ENCODE measurements at places on chromosomes 4 and X. TPM values are rescaled to one million over a fixed set of nuclear protein-coding genes. Genes with fewer than 3 reads are reported as not detected.

DNA sequence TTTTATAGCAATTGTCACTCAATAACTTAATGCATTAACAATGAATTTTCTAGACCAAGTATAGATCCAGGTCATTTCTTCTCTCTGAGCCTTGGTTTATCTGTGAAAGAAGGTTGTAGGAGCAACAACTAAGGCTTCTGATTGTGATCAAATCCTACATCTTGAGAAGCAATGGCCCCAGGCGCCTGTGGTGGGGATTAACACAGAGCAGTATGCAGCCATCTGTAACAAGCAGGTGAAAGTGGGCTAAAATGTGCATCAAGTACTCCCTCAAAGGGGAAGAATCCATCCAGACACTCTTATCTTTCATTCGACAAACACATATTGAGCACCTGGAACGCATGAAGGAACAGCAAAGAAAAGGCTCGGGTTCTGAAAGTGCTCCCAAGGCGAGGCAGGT, 19.1 kb upstream of the SETD7 start:
- H3K27me3 ChIP-seq = no peaks in the 10 kb centered on the region
- DNase-seq = no peak
- H3K4me1 ChIP-seq = no peaks in the 10 kb centered on the region
- H3K36me3 ChIP-seq = no peaks in the 10 kb centered on the region
- no peak overlapping the region for H3K4me3 ChIP-seq
- no peak overlapping the region for H3K27ac ChIP-seq

GRCh38 chr4:139603576-139604410, 47.8 kb upstream of the SETD7 start:
- H3K4me3 ChIP-seq = no peak overlapping the region
- peak; percentile 70 for DNase-seq
- H3K27ac ChIP-seq = no peak overlapping the region
- peaks cover 9% of the 10 kb centered on the region for H3K4me1 ChIP-seq
- no peaks in the 10 kb centered on the region for H3K27me3 ChIP-seq

GRCh38 chrX:19758539-19758938, 128.9 kb downstream of the SH3KBP1 start:
- H3K36me3 ChIP-seq = peaks cover 2% of the 10 kb centered on the region
- DNase-seq = no peak
- no peaks in the 10 kb centered on the region for H3K27me3 ChIP-seq
- no peak overlapping the region for H3K27ac ChIP-seq
- H3K4me1 ChIP-seq = peaks cover 15% of the 10 kb centered on the region
- H3K4me3 ChIP-seq = no peak overlapping the region

Gene ADH1A
- total RNA-seq = not detected

Gene SSX2
- not detected for total RNA-seq

DNA sequence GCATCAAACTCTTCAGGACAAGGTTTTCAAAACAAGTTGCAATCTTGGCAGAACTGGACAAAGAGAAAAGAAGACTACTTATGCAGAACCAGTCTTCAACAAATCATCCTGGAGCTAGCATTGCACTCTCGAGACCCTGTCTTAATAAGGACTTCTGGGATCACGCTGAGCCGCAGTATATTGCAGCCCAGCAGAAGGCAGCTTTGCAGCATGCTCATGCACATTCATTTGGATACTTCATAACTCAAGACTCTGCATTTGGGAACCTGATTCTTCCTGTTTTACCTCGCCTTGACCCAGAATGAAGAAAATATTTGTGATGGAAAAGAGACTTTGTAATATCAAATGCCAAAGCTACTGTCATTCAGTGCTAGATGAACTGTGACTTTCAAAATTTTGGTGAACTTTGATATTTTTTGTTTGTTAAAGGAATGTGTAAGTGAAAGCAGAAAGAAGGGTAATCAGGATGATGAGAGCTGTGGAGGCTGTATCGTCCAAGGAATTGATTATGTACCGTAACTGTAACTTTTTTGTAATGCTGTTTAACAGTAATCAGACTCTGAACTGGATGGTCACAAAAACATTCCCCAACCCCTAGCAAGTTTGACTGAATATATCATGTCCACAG, 27.2 kb downstream of the HSPA4L start:
- no peaks in the 10 kb centered on the region for H3K4me1 ChIP-seq

Gene EFHC2
- 9.1 TPM for total RNA-seq

Gene MAML3
- total RNA-seq = 5.6 TPM

Gene ARSJ
- total RNA-seq = 1.5 TPM

Gene RPL39
- 1,381 TPM for total RNA-seq

Gene P2RY8
- total RNA-seq = 107 TPM

DNA sequence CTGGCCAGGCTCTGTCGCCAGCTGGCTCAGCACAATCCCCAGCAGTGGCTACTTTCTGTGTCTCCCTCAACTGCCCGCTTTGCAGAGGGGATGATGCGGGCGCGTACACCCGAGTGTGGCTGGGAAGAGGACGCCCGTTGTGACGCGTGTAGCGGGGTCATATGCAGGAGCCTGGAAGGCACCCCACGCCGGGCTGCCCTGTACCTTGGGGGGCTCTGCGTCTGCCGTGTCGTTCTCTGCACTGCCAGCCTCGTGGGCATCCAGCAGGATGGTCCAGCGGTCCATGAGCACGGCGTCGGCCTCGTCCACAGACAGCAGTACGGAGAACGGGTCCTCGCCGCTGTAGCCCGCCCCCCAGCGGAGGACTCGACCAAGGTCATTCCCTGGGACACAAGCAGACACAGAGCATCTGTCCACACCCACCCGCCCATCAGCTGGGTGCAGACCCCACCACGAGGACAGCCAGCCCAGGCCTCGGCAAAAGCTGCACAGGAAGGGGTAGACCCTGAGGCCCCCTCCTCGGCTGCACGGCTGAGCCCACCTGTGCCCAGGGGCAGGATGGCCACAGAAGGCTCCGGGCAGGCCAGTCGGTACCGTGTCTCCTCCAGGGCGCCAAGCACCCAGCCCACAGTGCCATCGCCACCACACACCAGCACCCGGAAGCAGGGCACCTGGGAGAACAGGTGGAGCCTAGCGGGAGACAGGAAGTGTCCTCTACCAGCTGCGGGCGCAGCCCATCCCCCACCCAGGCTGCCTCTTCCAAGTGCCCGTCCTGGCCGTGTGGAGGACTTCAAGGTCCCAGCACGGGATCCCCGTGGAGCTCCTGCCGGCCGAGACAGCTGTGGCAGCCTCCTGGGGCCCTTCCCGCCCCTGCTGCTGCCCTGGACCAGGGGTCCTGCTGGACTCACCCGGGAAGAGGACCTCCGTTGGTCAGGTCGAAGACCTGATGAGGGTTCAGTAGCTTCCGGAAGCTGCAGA, 10.8 kb downstream of the DGKQ start:
- no peak overlapping the region for H3K4me3 ChIP-seq
- H3K4me1 ChIP-seq = peaks cover 3% of the 10 kb centered on the region
- DNase-seq = no peak
- H3K27ac ChIP-seq = no peak overlapping the region
- no peaks in the 10 kb centered on the region for H3K27me3 ChIP-seq

- DNase-seq = no peak
- no peak overlapping the region for H3K27ac ChIP-seq
- no peaks in the 10 kb centered on the region for H3K36me3 ChIP-seq
- no peaks in the 10 kb centered on the region for H3K4me1 ChIP-seq
Observed at GRCh38 chr4:109325698-109326097, 23.2 kb upstream of the COL25A1 start.

GRCh38 chr4:48324281-48324680, 17.0 kb upstream of the SLAIN2 start:
- no peak overlapping the region for H3K4me3 ChIP-seq
- no peak for DNase-seq
- H3K27me3 ChIP-seq = no peaks in the 10 kb centered on the region
- no peaks in the 10 kb centered on the region for H3K36me3 ChIP-seq

DNA sequence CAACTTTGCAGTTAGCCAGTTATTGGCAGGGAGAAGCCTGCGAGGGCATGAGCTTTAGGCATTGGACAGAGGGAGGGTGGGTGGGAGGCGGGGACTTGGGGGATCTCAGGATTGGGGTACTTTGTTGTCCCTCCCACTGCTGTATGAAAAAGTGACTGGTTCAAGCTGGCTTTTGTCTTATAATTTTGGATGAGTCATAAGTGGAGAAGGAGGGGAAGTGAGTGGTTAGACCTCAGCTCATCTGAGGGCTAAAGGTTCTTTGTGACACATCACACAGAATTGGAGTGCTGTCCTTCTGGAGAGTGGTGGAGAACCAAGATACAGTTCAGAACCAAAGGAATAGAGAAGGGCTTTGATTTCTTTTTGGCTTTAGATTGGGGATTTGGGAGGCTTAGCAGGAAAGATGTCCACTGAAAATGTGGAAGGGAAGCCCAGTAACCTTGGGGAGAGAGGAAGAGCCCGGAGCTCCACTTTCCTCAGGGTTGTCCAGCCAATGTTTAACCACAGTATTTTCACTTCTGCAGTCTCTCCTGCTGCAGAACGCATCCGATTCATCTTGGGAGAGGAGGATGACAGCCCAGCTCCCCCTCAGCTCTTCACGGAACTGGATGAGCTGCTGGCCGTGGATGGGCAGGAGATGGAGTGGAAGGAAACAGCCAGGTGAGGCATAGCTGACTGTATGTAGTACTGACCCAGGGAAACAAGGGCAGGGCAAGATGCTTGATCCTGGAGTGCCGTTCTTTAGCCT, at the start of gene SLC4A4:
Gene SLC4A4 (plus strand): TSS at position 175 of the 748 bp plus-strand sequence.
- no peak for DNase-seq
- no peaks in the 10 kb centered on the region for H3K36me3 ChIP-seq
- no peaks in the 10 kb centered on the region for H3K27me3 ChIP-seq
- H3K27ac ChIP-seq = no peak within 1 kb of the TSS

- H3K27me3 ChIP-seq = no peaks in the 10 kb centered on the region
- H3K36me3 ChIP-seq = no peaks in the 10 kb centered on the region
- H3K4me1 ChIP-seq = peaks cover 4% of the 10 kb centered on the region
- peak overlapping the region; percentile 99 for H3K27ac ChIP-seq
- peak overlapping the region; percentile 96 for H3K4me3 ChIP-seq
Observed at GRCh38 chr4:169612871-169613859, 782 bp upstream of the NEK1 start.

Gene NKRF
- total RNA-seq = 6.9 TPM

Gene GAGE2A
- not detected for total RNA-seq

Data from natural killer cell (primary cell).